ENCODE measurements at places on chromosomes 2 and 18. TPM values are rescaled to one million over a fixed set of nuclear protein-coding genes. Genes with fewer than 3 reads are reported as not detected.

Gene POTEJ
- total RNA-seq: not detected

Gene DPYSL5
- total RNA-seq: 0.26 TPM

Gene LHCGR
- 0.32 TPM for total RNA-seq

Gene WDR43
- 27.6 TPM for total RNA-seq

Gene LAMA3
- total RNA-seq: 25.5 TPM

Gene AAK1
- 83.4 TPM for total RNA-seq

Gene OTOF
- 0.09 TPM for total RNA-seq

Gene ZNF513
- 25.6 TPM for total RNA-seq

Gene GALNT5
- total RNA-seq: 11.7 TPM

Gene SAG
- not detected for total RNA-seq

Gene VSNL1
- 0.23 TPM for total RNA-seq

Gene TM4SF20
- not detected for total RNA-seq

Gene KCNS3
- 6.5 TPM for total RNA-seq

Gene PRSS56
- total RNA-seq: not detected

Gene MAT2A
- total RNA-seq: 262 TPM

Gene MEX3C
- total RNA-seq: 33.2 TPM

Gene GNLY
- 0.95 TPM for total RNA-seq

Gene TRABD2A
- total RNA-seq: 0.52 TPM

Gene XIRP2
- total RNA-seq: 0.06 TPM

Gene ANKRD30B
- total RNA-seq: not detected

Gene DUSP2
- total RNA-seq: 11.3 TPM

Gene MROH2A
- total RNA-seq: 1.2 TPM

Gene PPP1R7
- total RNA-seq: 58.6 TPM

Gene L3MBTL4
- 16.1 TPM for total RNA-seq

Gene SERPINB12
- total RNA-seq: not detected

Gene CXCR1
- not detected for total RNA-seq

Gene INO80C
- total RNA-seq: 33.5 TPM

Gene IL1RN
- 32.4 TPM for total RNA-seq

Gene CLHC1
- total RNA-seq: 20.1 TPM

Gene CENPA
- total RNA-seq: 1.3 TPM

Gene ONECUT2
- total RNA-seq: 173 TPM

Gene ICOS
- total RNA-seq: 0.98 TPM

Gene TNFAIP6
- 1.4 TPM for total RNA-seq

Gene BCL2
- 18.5 TPM for total RNA-seq

Gene CBLN2
- 0.40 TPM for total RNA-seq

Gene SERPINB4
- not detected for total RNA-seq

Gene POMC
- 6.8 TPM for total RNA-seq

Gene INHA
- total RNA-seq: 0.37 TPM

Gene CNDP1
- total RNA-seq: 4.0 TPM

Gene ZNF804A
- total RNA-seq: 4.1 TPM

Gene PLGLB2
- 1.6 TPM for total RNA-seq

Gene SERPINB11
- not detected for total RNA-seq

Gene TUBA4B
- not detected for total RNA-seq

Gene MTERF4
- total RNA-seq: 32.7 TPM

All from mucosa of gallbladder (tissue), 1 donor.